Stimulated activated CD4-positive, alpha-beta T cell treated with anti-CD3 and anti-CD28 coated beads, TNF-alpha, amount 100 ng/mL, for 1 hour (primary cell): ENCODE measurements at places on chromosomes 12 and 14.

- no peak for DNase-seq
Measured at GRCh38 chr12:64608901-64609535, 1.3 kb upstream of the RASSF3 start.

GRCh38 chr12:123757561-123757960, 4.5 kb upstream of the DNAH10 start:
- no peak for DNase-seq

DNA sequence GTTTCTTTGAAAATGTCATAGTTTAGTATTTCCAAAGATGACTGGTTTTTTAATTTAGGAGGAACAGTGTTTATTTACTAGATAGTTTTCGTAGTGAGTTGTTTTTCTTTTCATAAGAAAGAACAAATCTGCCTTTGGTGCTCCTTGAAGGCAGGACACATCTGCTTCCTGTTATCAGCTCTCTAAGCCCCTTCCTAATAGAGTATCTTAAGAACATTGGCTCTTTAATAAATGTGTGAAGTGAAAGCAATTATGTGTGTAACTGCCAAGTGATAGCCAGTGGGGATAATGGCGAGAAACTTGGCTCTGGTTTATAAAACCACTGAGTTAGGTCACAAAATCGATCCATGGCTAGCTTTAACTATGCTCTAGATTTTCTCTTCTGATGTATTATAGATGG, 23.5 kb upstream of the PPFIBP1 start:
- no peak for DNase-seq

DNA sequence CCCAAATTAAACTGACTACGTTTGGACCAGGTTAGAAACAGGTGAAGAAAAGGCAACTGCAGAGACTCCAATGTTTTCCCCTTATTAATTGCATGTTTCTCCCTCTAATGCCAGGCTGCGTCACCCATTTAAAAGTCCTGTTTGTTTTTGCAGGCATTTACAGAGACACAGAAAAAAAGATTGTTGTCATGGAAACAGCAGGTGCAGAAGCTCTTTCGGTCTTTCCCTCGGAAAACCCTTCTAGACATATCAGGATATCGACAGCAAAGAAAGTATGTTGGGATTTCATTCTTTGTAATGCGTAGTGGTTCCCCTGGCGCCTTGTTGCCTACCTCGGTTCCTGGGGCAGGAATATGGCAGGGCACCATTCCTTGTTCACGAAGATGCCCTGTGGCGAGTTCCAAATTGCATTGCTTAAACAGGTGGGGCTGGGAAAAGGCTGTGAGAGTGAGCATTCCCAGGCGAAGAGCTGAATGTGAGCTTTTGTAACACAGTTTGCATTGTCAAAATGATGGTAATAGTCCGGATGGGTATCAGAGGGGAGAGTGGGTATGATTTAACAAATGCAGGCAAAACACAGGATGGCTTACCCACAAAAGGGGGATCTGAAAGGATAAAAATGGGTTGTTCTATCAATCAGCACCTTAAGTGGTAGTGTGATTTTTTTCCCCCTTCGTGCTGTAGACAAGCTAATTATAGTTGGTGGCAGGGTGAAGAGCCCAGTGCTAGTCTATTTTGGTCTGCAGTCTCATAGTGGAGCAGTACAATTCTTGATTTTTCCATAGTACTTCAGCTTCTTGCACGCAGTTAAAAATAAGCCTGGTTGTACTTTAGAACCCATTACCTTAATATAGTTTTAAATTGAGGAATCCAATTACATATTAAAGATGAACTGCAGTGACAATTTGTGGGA, 132.4 kb downstream of the GCH1 start:
- no peak for DNase-seq

DNA sequence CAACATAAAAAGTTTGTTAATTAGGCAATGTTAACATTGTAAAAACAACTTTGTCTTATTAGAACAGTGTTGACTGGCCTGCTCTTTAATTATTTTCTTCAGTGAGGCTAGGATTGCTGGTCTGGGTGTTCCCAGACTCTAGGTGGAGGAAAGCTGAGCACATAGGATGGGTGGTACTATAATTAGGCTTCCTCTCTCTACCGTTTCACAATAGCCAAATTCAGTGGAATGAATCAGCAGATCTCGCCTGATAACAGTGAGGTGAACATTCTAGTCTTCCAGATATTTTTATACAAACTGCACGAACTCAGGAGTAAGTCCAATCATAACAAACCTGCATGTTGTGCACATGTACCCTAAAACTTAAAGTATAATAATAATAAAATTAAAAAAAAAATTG, 11.9 kb downstream of the PTGDR start:
- no peak for DNase-seq

- no peak for DNase-seq
Measured at GRCh38 chr12:89879766-89880165, 171.1 kb upstream of the ATP2B1 start.

GRCh38 chr12:47881826-47882427, 22.9 kb downstream of the VDR start:
- DNase-seq, result no peak

GRCh38 chr14:86639146-86639545, 1109.2 kb downstream of the FLRT2 start:
- DNase-seq, result no peak

DNA sequence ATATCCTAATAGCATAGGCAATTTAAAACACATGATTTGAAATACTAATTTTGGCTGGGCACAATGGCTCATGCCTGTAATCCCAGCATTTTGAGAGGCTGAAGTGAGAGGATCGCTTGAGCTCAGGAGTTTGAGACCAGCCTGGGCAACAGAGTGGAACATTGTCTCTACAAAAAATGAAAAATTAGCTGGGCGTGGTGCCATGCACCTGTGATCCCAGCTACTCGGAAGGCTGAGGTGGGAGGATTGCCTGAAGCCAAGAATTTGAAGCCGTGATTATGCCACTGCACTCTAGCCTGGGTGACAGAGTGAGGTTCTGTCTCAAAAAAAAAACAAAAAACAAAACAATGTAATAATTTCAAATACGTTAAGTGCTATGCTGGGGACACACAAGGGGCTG, 83.3 kb downstream of the SSPN start:
- no peak for DNase-seq
